ENCODE measurements at places on chromosomes 2 and 18. TPM values are rescaled to one million over a fixed set of nuclear protein-coding genes. Genes with fewer than 3 reads are reported as not detected.

Gene IL1RN
- 0.91 TPM for total RNA-seq

Gene SERPINB7
- not detected for total RNA-seq

Gene ABCG8
- total RNA-seq, result not detected

Gene CRYBA2
- total RNA-seq, result not detected

Gene KANSL1L
- 4.1 TPM for total RNA-seq

Gene UGT1A8
- not detected for total RNA-seq

Gene KCNF1
- total RNA-seq, result not detected

Gene DCDC2C
- not detected for total RNA-seq

Gene MPP4
- total RNA-seq, result not detected

Gene KLHL30
- total RNA-seq, result not detected

Gene TUBB8B
- total RNA-seq, result not detected

Gene ANKRD29
- total RNA-seq, result not detected

Gene LRRTM4
- not detected for total RNA-seq

Gene GREB1
- total RNA-seq, result 0.30 TPM

Gene LRRC30
- not detected for total RNA-seq

Gene PAIP2B
- 1.7 TPM for total RNA-seq

Gene ZDBF2
- total RNA-seq, result 7.4 TPM

Gene BAZ2B
- total RNA-seq, result 10.2 TPM

Gene CCDC68
- total RNA-seq, result not detected

Gene CD8A
- 433 TPM for total RNA-seq

Gene CFAP221
- not detected for total RNA-seq

Gene FARP2
- 35.5 TPM for total RNA-seq

Gene SCG2
- total RNA-seq, result not detected

Gene SPATA3
- total RNA-seq, result 0.44 TPM
